ENCODE measurements at places on chromosomes 13 and 19. TPM values are rescaled to one million over a fixed set of nuclear protein-coding genes. Genes with fewer than 3 reads are reported as not detected.
A peak's percentile ranks its signal among the peaks of the same experiment; 100 is the strongest.

DNA sequence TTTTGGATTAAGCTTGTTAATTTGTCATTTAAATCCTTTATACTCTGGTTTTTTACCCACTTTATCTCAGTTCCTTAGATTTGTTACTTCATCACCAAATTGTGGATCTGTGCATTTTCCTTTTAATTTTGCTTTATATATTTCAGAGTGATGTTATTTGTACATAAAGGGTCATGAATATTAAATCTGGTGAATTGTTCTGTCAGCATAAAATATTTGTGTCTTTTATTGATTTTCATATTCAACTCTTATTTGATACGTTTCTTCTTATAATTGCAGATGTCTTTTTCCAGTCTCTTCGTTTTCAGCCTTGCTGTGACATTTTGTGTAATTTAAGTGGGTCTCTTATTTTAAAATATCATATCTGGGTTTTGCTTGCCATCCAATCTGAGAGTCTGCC is 4.7 kb downstream of the SETDB2 start:
- no peak for DNase-seq

DNA sequence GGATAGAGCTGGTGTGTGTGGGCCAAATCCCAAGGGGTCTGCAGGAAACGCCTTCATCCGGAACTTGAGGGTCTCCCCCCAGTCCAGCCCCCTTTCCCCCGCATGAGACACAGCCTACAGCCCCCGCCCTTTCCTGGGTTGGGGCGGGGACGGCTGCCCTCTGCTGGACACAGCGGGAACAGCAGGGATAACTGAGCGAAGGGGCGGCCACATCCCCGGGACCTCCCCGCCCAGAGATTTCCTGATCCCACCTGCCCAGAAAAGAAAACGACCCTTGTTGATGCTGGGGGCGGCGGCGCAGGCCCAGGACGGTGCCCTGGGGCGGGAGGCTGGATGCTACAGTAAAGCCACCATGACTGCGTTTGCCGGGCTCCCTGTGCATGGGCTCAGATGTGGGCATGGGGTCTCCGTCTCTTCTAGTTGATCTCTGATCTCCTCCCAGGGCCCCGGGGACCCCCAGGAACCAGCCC is 14.2 kb downstream of the ONECUT3 start:
- DNase-seq: no peak

DNA sequence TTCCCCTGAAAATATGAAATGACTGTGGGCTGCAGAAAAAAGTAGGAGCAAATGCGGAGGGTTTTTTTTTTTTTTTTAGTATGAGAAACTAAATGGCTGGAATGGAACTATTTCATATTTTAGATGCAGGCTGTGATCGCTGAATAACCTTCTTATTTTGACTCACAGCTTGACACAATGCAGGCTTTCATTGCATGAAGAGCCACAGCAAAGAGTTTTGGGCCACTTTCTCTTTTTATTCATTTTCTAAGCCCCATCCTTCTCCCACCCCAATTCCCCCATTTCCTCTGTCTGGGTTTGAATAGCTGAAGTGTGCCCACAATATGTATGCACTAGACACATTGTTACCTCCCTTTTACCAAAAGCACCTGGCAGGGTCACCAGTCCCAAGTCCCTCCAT is 125.9 kb downstream of the COG6 start:
- DNase-seq: no peak

DNA sequence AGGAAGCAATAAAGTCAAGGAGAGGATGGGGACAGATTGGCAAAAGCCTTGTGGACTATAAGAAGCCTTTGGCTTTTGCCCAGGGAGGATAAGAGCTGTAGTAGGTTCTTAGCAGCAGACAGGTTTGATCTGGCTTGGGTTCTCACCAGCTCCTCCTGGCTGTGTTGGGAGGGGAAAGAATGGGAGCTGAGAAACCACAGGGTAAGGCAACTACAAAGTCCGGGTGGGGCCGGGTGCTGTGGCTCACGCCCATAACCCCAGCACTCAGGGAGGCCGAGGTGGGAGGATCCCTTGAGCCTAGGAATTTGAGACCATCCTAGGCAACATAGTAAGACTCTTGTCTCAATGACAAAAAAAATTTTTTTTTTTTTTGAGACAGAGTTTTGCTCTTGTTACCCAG is 20.6 kb downstream of the NECTIN2 start:
- DNase-seq: no peak

- peak; percentile 4 for DNase-seq
These were observed 258.4 kb downstream of the SPRY2 start for GRCh38 chr13:80082396-80083080.

DNA sequence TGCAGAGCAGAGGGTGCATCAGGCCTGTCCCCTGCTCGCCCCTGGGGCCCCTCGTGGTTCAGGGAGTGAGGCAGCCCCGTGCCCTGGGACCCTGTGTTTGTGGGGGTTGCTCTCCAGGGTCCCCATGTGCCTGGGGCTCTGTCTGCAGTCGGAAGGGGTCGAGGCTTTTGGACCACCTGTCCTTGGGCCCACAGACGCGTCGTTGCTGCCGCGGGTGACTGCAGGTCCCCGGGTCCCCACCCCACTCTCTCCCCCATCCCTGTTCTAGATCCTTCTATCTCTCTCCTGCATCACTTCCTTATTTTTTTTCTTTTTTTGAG is 1.9 kb downstream of the PCSK4 start:
- DNase-seq: no peak

- no peak for DNase-seq
These were observed 55.5 kb downstream of the EFNB2 start for GRCh38 chr13:106479929-106480328.

DNA sequence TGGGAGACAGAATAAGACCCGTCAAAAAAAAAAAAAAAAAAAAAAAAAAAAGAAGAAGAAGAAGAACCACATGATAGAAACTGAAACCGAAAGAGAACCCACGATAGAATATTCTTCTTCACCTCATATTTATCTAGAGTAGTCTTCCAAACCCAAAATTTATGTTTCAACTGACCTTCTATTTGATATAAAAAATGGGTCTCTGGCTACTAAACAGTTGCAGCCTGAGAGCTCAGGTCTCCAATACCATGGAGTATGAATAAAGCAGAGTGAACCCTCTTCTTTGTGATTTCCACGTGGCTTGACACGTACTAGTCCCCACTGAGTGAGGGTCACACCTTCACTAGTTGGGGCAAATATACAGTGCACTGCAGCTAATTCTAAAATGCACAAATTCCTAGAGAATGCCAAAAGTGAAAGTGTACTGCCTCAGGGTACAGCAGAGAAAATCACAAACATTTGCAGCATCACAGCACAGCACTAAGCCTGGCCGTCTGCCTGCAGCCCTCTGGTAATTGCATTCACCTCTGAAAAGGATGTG is 30.8 kb upstream of the RFC3 start:
- peak; percentile 50 for DNase-seq

DNA sequence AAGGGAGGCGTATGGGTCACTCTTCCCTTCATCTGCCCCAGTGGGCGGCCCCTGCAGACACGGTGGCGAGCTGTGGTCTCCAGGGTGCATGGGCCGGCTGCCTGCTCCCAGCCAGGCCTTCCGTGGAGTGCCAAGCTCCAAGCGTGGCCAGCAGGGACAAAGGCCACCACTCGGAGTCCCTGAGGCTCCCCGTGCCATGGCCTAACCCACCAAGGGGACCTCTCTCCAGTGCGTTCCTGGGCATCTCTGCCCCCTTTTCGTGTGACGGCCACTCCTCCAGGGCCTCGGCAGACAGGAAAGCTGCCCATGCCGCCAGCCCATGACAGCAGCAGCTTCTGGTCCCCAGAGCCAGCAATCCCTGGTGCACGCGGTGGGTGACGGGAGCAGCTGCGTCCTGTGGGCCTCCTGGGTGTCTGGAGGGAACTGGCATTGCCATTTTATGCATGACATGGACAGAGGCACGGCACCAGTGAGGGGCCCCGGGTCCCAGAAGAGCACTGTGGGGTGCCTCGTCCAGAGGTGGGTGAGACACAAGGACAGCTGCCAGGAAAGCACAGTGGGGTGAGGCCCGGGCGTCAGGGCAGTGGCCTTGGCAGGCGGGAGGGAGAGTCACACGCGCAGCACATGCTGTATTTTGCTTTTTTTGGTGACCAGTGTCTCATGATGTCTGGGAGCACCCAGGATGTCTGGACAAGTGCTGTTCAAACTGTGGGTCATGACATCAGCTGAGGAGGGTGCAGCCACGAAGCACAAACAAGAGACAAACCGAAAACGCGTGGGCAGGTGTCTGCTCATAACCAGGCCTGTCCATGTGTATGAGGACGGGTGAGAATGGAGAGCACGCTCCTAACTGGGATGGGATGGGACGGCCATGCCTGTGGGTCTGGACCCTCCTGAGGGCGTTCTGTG is 32.3 kb downstream of the CEBPG start:
- no peak for DNase-seq

DNA sequence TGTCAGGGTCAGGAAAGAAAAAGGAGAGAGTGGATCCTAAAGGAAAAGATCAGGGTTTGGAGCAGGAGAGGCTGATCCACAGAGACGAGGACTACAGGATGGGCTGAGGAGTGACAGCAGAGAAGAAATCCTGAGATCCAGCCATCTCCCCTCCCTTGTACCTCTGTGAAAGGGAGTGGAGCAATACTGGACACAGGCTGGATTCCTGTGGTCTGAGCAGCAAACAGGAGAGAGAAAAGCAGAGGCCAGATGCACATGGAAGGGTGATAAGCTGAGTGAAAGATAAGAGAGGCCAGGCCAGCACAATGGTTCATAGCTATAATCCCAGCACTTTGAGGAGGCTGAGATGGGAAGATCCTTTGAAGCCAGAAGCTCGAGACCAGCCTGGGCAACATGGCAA is 472.1 kb upstream of the TSHZ3 start:
- no peak for DNase-seq

GRCh38 chr19:29735829-29736228 is 20.8 kb upstream of the C19orf12 start:
- no peak for DNase-seq

- DNase-seq: no peak
These were observed 448.4 kb upstream of the SLC10A2 start for GRCh38 chr13:103514619-103515018.

DNA sequence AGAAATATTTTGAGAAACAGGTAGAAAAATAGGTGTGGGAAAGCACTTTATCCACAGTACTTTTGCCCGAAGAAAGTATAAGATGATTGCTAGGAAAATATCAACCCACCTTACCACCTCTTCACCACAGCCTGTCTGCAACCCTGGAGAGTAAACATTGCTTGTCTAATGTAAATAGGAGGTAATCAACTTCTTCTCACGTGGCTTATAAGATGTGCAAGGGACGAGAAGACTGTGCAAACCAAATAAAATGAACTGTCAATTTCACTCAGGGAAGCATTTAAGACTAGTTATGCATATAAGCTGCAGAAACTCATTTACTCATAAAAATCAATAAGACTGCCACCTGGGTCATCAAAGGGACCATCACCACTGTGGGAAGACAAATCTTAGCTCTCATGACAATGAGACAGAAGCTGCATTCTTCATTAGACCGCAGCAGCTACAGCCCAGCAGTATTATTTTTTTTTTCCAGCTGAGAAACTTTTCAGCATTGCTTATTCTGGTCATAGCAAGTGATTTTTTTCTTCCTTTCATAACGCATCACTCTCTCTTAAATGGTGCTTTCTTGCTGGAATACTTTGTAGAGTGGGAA is 807.7 kb upstream of the GPC6 start:
- DNase-seq: no peak

GRCh38 chr19:49558591-49558990 is 21.8 kb downstream of the NOSIP start:
- DNase-seq: no peak

DNA sequence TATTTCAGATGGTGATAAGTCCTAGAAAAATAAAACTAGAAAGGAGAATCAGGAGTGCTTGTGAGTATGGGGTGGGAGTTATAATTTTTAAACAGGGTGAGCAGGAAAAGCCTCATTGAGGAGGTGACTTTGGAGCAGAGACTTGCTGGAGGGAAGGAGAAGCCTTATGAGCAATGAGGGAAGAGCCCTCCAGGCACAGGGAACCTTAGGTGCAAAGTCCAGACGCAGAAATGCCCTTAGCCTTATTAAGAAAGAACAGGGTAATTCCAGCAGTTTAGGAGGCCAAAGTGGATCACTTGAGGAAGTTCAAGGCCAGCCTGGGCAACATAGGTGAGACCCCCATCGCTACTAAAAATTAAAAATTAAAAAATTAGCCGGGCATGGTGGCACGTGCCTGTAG is 21.0 kb upstream of the FXYD3 start:
- DNase-seq: no peak

- DNase-seq: no peak
These were observed 5.0 kb downstream of the KLK4 start for GRCh38 chr19:50906217-50906616.

Gene DNAJC3
- 40.5 TPM for total RNA-seq

Gene CD70
- total RNA-seq: 32.7 TPM

Gene ZNF540
- not detected for total RNA-seq

Gene CRX
- not detected for total RNA-seq

Gene NXNL1
- not detected for total RNA-seq

Gene CLEC11A
- 139 TPM for total RNA-seq

Gene SPTBN4
- total RNA-seq: 3.0 TPM
